ENCODE measurements at places on chromosomes 13 and 19. TPM values are rescaled to one million over a fixed set of nuclear protein-coding genes. Genes with fewer than 3 reads are reported as not detected.

Gene PCSK4
- 1.3 TPM for polyA plus RNA-seq

DNA sequence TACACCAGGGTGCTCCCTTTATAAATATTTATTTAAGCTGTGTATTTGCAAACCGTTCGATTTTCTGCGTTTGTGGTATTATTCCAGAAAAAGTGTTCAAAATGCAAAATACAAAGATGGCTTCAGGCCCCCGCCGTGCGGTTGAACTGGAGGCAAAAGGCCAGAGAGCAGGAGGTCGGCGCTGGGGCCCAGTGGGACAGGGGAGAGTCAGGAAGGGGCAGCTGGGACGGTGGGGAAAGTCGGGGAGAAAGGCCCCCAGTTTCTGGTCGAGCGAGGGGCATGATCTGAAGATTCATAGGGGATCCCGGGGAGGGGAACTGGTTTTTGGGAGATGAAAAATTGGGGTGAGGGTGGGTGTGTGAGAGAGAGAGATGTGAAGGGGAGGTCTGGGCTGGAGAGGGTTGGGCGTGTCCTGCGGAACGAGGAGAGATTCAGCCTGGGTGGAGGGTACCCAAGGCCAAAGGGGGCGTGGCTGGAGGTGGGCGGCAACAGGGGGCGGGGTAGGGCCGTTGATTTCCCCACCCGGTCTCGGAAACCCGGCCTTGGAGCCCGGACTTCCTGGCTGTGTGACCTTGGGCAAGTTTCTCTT is 678 bp downstream of the ISOC2 start:
- DNase-seq, result peak; percentile 86

DNA sequence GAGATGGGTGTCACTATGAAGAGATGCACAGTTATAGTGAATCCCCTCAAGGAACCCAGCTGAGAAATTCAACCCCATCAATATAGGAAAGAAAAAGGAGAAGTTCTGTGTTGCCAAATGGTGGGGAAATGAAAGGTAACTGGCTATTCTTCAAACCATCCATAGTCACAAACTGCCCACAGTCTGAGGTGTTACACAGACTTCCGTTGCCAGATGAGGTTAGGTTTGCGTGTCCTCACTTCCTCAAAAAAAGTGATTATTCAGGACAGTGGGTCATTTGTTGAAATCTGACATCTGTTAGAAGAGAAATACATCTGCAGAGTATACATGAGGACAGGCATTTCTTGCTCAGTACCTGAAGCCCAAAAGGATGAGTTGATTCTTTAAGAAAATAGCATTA is 9.0 kb downstream of the SIGLEC5 start:
- no peak for DNase-seq

Gene RB1
- polyA plus RNA-seq, result 28.0 TPM

Gene POSTN
- polyA plus RNA-seq, result 3.1 TPM

- no peak for DNase-seq
Measured at GRCh38 chr19:30552593-30552992, 180.4 kb downstream of the ZNF536 start.

Gene CEACAM8
- 0.03 TPM for polyA plus RNA-seq

GRCh38 chr19:23764781-23765180 is 6.1 kb upstream of the ZNF681 start:
- DNase-seq, result no peak

GRCh38 chr19:38975861-38976271 is 324 bp upstream of the FBXO17 start:
- no peak for DNase-seq

DNA sequence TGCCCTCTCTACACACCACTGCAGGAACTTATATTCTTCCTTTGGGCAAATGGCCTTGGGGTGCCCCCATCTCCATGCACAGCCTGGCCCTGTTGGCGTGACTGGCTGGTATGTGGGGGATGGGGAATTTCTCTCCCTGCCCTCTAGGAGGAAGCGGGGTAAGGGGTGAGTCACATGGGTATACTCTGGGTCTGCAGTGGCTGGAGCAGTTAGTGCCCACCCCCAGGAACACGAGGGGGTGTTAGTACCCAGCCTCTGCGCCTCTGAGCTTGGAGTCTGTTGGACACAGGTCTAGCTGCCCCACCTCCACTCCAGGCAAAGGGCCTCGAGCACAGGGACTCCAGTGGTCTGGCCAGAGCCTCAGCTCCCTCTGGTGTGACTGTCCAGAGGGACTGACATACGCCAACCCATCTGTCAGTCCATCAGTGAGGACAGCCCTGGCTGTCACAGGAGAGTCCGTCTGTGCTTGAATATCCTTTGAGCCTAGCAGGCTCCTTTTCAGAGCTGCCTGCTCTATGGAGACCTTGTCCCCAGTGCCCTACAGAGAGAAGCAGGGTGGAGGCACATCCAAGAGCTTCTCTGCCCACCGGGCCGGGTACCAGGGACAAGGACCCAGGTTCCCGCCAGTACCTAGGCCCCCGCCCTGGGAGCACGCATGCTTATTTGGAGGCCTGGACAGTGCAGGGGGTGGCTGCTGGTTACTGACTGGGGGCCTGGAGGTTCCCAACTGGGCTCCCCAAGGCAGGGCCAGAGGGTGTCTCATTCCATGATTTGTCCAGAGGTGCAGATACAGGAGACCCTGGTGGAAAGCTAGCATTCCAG is 66.6 kb downstream of the CHST8 start:
- DNase-seq, result no peak

Gene EID2B
- polyA plus RNA-seq, result 1.9 TPM

Gene NANOS3
- polyA plus RNA-seq, result not detected

DNA sequence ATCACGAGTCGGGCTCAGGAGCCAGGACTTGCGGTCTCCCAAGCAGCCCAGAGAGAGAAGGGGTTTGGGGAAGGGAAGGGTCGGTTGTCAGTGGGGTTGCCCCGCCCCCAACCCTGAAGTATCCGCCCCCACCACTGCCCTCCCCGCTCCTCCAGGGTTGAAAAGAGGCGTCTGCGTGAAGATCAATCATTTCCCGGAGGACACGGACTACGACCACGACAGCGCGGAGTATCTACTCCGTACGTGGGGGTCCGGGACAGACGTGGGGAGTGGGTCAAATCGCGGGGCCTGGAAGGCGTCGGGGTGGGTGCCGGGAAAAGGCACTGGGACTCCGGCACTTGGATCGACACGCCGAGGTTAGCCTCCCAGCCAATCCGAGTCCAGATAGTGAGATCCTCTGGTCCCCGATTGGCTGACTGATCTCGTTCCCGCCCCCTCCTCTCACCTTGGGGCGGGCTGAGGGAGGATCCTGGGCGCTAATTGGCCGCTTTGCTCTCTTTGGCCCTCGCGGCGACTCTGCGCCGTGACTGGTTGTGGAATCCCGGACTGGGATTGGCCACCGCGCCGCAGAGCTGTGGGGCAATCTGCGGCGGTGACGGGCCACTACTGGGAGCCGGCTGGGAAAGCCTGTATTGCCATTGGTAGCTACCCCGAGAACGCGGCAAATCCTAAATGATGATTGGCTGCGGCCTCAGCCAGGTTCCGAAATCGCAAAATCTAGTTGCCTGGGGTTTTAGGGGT is 13.3 kb upstream of the CACNG6 start:
- DNase-seq, result peak; percentile 81

GRCh38 chr19:48530770-48531169 is 19.1 kb upstream of the LMTK3 start:
- DNase-seq, result no peak

DNA sequence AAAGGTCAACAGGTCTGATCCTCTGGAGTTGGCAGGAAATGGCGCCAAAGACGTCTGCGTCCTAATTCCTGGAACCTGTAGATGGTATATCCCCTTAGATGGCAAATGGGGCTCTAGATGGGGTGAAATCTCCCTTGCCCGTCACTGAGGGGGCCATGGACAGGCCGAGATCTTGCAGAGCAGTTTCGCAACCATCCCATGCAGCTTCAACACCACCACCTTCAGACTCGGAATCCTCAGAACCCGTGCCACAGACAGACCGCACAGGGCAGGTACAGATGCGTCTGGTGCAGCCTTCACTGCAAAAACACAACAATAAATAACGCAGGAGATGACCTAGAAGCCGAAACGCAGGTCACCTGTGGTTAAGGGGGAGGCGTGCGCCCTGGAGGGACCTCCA is 17.7 kb downstream of the REXO1 start:
- no peak for DNase-seq

DNA sequence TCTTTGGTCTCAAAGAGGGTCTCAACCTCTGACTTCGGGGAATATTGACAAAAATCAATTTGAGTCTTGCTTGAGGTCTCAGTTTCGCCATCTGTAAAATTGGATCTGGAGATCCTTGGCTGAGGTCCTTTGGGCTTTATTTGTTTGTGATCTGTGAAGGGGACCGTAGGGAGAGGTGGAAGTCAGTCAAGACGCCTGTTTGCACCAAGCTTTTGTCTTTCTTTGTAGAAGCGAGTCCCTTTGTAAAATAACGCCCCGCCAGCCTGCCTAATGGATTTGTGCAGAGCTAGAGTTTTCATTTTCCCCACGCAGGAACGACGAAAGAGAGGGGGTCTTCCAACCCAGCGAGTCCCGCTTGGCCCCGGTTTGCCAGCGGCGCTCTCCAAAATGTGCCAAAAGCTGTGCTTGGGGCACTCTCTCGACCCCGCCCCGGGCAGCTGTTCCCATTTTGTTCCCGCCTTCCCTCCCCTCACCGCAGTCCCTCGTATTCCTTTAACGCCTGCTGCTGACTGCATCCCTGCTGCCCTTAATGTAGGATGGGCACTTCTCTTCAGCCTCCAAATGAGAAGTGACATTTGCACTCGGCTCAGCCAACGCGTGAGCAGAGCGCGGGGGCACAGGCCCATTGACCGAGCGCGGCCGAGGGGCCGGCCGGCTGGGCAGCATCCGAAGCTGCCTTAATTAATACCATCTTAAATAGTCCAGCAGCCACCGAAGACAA is 13.0 kb downstream of the ZIC5 start:
- no peak for DNase-seq

GRCh38 chr19:34335914-34336313 is 29.1 kb upstream of the GPI start:
- DNase-seq, result no peak

Gene KLK12
- polyA plus RNA-seq, result not detected

GRCh38 chr13:43232144-43232872 is 208.9 kb downstream of the DNAJC15 start:
- DNase-seq, result no peak

- DNase-seq, result no peak
Measured at GRCh38 chr13:106121173-106121754, 414.2 kb downstream of the EFNB2 start.

DNA sequence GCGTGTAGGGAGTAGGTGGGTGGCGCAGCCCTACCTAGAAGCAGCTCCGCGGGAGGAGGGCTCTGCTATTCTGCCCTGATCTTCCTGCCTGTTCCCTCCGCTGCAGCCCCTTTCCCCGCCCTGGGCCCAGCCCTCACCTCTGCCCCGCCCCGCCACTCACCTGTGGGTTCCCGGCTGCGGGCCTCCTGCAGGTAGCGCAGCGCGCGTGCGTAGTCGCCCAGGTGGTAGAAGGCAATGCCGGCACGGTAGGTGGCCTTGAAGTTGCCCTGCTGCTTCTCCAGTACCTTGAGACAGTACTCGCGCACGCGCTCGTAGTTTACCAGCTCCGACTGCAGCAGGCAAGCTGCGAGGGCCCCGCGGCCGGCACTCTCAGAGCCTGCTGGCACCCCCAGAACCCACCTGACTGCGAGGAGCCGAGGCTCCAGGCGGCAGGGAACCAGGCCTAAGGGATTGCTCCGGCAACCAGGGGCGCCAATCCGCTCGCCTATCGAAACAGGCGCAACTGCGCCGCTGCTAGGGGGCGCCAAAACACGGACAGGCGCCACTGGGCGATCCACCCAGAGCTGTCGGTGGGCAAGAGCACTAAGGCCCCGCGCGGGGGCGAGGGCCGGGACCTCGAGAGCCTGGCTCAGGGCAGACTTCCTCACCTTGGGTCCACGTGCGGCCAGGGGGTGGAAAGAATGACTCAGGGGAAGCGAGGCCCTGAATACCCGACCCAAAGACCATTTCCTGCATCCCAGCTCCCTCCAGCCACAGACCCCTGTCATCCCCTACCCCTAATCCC is 965 bp downstream of the TTC9B start:
- peak; percentile 74 for DNase-seq

- DNase-seq, result no peak
Measured at GRCh38 chr19:46471811-46472543, 614 bp upstream of the PNMA8A start.

Gene TEAD2
- polyA plus RNA-seq, result 23.0 TPM

Measured in psoas muscle (tissue), 8 donors.